ENCODE measurements at places on chromosomes 2 and 18.

DNA sequence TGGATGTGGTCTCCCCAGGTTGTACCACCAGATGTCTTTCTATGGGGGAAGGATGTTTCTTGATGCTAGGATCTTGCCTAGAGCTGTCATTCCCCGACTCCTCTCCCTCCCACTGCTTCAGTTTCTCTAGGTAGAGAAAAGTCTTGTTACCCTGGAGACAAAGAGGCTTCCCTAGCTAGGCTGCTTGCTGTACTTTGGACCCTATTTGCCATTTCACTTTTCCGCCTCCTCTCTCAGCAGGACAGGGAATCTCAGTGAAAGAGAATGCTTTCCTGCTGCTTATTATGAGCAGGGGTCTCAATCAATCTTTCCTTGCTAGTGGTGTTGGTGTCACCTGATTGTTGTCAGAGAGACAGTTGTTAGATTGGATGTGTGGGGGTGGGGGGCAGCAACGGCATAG lies 818.8 kb upstream of the GYPC start:
- DNase-seq: no peak

DNA sequence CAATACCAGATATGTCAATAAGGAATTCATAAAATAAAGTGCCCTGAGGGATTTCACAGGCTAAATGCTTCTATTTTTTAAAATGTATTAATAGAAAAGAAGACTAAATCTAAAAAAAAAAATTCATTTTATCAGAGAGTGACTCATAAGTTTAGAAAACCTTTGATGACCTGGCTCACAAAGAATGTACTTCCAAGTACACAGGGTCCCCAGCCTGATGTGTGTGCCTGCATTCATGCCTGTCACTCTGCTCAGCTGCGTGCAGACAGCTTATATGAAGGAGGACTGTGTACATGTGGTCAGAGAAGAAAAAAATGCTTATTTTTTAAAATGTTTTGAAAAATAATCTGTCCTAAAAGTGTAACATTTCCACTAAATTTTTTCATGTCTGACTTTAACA lies 3.0 kb upstream of the CPS1 start:
- DNase-seq: peak; percentile 67

- DNase-seq: no peak
These were observed 13.3 kb downstream of the MBP start for GRCh38 chr18:77119101-77119850.

GRCh38 chr2:161414042-161415033 lies 1.8 kb upstream of the TBR1 start:
- peak; percentile 71 for DNase-seq

DNA sequence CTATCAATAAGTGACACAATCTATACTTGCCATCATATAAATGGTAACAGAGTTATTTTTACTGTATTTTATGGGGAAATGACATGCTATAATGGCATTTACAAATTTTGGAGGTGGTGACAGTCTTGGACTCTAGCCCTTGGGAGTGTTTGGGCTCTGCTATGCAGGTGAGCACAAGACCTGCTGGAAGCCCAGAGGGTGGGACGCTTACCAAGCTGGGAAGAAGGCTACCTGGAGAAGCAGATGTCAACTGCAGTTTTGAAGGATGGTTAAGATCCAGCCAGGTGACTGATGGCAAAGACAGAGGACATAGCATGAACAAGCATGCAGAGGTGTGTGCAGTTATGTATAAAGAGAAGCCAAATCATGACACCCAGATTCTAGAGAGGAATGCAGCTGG lies 346.9 kb downstream of the MYCN start:
- no peak for DNase-seq

DNA sequence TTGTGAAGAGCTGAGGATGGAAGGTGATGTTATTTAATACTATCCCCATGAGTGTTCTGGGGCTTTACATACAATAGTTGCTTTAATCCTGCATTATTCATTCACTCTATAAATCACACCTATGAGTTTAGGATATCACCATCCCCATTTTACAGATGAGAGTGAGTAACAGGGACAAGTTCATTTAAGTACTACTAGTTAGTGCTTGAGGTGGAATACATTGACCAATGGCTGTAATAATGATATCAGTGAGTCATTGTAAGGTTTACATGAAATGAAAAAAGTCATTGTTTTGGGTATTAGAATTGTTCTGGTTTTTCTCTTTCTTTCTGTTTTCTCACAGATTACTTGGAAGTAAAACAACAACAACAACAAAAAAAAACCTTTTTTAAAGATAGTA lies 42.5 kb downstream of the TANC1 start:
- peak; percentile 56 for DNase-seq

- DNase-seq: no peak
These were observed 23.2 kb upstream of the GORASP2 start for GRCh38 chr2:170905864-170906263.

DNA sequence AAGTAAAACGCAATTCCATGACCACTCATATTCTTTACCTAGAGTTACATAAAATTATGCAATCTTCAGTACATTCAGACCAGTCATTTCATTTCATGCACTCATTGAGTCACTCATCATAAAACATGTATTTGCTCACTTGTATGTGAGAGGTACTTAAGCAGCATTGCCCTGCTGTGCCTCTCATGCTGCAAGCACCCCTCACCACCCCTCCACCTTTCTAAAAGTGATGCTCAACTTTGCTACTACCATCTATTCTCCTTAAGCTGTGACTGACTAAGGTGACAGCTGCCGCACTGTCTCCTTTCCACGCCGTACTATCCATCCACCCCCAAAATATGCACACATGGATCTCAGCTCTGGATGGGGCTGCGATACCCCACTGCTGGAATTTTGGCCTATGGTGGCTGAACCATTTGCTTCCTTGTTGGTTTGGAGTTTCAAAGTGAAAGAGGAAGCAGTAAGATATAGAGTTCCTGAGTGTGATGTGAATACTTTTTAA lies 7.2 kb downstream of the ARHGAP25 start:
- peak; percentile 30 for DNase-seq

DNA sequence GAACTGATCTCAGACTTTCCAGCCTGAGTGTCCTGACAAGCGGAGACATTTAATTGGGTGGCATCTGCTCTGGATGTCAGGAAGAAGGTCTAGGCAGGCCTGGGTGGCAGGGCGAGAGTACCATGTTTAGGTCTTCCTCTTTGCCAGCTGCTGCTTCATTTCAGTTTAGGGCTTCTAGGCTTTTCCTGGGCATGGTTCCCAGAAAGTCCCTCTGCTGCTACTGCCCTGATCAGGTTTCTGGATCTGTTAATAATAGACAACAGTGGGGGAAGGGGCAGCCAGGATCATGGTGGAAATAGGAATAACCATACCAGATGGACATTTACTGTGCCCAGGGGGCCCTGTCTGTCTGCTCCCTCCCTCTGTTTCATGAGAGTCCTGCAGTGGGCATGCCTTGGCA lies 2.3 kb upstream of the PLCD4 start:
- no peak for DNase-seq

- DNase-seq: peak; percentile 55
These were observed 84.5 kb upstream of the RBBP8 start for GRCh38 chr18:22848615-22849014.

GRCh38 chr2:181573140-181573736 lies 83.7 kb downstream of the CERKL start:
- DNase-seq: peak; percentile 66

DNA sequence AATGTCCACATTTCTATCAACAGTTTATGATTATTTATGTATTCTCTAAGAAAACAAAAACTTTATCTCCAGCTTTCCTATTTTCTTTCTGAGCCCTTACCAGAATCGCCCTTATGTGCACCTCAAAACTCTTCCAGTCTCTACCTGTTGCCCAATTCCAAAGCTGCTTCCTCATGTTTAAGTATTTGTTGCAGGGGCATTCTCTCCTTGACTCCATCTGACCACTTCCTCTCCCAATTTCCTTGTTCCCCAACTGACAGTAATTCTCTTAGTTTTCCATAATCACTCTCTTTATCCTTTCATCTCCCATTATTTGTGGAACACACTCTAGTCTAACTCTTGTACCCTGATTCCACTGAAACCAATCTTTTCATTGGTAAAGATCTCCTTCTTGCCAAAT lies 105.4 kb upstream of the RBBP8 start:
- peak; percentile 22 for DNase-seq

GRCh38 chr2:24489465-24490180 lies 1.4 kb upstream of the NCOA1 start:
- no peak for DNase-seq

- peak; percentile 20 for DNase-seq
These were observed 206.0 kb upstream of the PARD3B start for GRCh38 chr2:204339212-204339715.

DNA sequence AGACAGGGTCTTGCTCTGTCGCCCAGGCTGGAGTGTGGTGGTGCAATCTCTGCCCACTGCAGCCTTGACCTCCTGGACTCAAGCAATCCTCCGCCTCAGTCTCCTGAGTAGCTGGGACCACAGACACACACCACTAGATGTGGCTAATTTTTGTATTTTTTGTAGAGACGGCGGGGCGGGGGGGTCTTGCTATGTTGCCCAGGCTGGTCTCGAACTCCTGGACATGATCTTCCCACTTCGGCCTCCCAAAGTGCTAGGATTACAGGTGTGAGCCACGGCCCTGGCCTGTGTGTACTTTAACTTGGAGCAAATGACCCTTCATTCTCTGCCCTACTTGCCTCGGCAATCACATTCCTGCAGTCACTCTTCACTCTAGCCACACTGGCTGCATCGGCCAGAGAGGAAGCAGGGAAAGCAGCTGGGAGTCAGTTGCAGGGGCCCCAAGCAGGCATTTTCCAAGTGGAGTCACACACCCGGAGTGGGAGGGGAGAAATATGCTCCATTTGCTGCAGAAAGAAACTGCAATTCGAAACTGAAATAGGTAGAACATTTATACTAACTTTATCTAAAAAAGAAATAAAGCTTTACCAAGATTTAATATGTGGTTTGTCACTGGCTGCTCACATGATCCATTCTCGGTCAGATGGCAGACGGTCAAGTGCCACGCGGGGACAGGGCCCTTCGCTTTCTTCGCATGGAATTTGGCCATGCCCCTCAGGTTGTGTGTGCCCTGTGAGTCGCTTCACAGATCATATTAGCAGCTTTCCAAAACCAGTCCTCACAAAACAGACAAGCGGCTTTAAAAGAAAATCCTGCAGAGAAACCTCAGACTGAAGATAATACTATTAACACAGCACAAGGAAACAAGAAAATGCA lies 37.1 kb downstream of the FAM161A start:
- DNase-seq: no peak

- DNase-seq: no peak
These were observed 156.2 kb downstream of the CCDC148 start for GRCh38 chr2:158300394-158300793.

DNA sequence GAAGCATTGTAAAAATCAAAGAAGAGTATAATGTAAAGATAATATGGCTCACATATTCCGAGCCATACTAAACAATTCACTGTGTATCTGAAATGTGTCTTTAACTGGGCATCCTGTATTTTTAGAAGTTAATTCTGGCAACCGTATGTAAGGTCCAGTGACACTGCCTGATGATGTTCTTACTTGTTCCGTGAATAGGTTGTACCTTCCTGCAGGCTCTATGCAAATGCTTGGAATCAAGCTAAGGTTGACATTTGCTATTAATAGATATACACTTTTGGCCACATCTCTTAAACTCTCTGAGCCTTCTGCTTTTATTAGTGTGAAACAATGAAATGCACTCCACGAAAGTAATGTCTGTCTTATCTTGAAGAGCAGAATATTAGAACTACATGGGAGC lies 534.6 kb downstream of the CCDC85A start:
- DNase-seq: no peak

Data from ELR (cell line).